ENCODE measurements at places on chromosomes 1 and 21.

DNA sequence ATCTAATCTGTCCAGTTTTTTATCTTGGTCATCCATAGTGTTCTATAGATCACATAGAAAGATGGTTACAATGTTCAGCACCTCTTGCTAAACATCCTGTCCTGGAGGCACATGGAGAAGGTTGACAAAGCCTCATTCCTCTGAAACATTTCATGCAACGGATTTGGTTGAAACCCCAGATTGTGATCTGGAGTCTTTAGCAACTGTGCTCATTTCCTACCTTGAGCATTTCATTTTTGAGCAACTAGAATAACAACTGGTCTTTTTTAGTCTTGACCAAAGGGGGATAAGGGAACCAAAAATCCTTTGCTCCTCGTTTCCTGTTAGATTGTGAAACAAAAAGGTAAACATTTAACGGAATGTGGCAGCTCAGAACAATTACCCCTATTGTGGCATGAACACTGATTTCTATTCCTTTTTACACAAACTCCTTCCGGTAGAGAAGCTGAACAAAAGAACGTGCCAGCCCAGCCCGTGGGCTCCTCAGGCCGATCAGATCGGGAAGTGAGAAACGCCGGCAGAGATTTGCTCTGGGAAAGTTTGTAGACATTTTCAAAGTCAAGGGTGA is 94.7 kb upstream of the ERRFI1 start:
- DNase-seq, result no peak

- no peak for DNase-seq
Measured at GRCh38 chr1:81760477-81761097, 40.1 kb upstream of the ADGRL2 start.

DNA sequence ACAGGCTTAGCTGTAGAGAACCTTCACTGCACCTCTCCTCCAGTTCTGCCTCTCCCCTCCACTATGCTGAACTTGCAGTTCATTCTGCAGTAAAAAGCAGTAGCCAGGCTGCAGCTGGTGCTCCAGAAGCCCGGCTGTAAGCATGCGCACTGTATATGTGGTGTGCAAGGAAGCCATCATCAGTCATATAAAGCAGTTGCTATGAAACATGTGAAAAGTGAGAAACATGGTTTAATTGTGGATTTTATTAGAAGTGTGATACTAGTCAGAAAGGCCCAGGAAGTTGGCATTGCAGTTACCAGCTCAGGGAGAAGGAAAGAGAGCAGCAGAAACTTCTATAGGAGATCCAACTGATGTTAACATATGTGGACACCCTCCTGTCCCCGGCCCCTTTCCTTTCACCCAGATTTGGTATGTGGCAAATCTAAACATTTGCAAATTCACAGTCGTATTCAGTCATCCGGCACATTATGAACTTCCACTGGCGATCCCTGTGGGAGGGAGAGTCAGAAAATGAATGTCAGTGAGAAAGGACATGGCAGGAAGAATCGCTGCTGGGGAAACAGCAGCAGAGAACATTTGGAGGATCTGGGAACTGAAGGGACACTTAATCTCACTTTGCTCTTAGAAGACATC is 32.8 kb downstream of the DPT start:
- DNase-seq, result no peak

- no peak for DNase-seq
Measured at GRCh38 chr1:51002516-51002915, 32.5 kb downstream of the CDKN2C start.

- DNase-seq, result no peak
Measured at GRCh38 chr1:205791568-205792180, 16.4 kb upstream of the RAB29 start.

- no peak for DNase-seq
Measured at GRCh38 chr21:17636711-17637110, 24.0 kb upstream of the BTG3 start.

- DNase-seq, result no peak
Measured at GRCh38 chr1:233638513-233638912, 24.6 kb downstream of the KCNK1 start.

- no peak for DNase-seq
Measured at GRCh38 chr1:180921891-180922630, 9.4 kb downstream of the KIAA1614 start.

GRCh38 chr1:164930833-164931232 is 371.8 kb downstream of the PBX1 start:
- no peak for DNase-seq

DNA sequence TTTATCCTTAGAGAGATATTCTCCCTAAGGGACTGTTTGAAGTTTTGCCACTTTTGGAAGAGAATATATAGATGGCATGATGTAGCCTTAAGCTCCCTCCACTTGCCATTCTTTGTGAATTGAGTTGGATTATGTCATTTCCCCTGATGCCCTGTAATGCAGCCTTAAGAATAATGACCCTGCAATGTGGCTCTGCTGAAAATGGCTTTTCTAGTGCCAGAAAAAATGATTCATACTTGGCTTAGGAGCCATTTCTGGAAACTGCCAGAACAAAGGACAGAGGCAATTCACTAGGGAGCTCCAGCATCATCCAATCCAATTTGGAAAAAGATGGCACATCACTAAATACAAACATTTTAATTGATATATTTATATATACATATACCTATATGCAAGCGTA is 265.3 kb downstream of the SPATA17 start:
- DNase-seq, result no peak

DNA sequence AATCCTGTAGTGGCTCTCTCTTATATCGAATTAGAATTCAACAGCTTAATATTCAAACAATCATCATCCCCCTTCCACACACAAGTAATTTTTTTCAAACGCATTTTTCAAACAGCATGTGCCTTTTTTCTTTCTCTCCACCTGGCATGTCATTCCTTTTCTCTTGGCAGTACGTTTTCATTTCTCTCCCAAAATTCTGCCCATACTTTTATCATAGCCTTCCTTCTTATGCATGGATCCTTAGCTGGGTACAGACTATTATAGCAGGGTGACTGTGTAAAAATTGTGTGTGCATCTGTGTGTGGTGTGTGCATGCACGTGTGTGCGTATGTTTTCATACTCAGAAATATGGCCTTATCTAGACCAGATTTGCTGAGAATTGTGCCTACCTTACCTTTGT is 184.3 kb downstream of the ZC3H11B start:
- DNase-seq, result no peak

GRCh38 chr1:58784758-58785441 is 1.1 kb upstream of the JUN start:
- peak; percentile 38 for DNase-seq

- DNase-seq, result no peak
Measured at GRCh38 chr21:32514275-32515055, 70.9 kb downstream of the TCP10L start.

DNA sequence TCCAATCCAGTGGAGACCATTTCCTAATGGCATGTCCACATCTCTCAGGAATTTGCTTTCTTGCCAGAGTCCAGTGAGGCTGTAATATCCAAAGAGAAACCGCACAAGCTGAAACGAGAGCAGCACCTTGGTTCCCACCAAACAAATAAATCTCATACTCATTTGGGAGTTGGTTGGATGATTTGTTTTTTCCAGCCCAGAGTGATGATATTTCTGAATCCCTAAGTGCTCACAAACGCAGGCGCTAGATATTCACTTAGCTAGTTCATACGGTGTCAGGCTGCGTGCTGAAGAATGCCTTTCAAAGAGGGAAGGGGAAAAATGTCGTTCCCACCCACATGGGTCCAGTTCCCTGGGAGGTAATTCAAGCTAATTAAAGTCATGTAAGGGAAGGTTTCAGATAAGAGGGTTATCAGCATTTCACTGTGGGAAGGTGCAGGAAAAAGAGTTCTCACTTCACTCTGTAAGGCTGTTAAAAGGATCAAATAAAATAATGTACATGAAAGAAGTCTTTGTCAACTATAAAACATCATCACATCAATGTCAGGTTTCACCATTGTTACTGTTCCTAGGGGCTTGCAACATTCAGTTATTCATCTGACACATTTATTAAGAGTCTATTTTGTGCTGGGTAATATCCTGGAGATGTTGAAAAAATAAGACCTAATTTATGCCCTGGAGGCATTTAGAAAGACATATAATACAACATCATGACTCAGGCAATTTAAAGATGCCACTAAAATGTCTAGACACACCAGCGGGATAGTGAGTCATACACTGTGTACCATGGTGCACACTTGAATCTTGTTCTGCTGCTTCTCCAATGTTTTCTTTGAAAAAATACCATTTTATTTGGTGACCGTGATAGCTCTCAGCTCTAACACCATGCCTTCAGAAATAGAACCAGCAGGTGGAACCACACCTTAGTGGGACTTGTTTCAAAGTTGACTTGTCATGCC is 19.3 kb downstream of the DPT start:
- no peak for DNase-seq

DNA sequence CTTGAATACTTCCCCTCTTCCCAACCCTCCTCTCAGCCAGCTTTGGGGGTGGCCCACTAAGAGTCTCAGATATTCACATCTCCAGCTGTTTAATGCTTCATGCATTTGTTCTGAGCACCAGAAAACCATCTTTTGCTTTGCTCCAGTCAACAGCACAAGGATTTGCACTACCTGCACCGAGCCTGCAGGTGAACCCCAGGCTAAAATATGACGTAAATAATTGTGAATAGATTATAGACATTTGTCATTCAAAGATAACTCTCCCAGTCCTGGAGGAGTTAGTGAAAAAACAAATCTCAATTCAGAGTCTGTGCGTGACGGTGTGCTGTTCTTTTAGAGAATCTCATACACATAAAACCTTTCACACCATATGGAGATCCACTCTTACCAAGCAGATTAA is 7.4 kb downstream of the CD247 start:
- no peak for DNase-seq

GRCh38 chr1:20250340-20250989 is 40.2 kb upstream of the VWA5B1 start:
- no peak for DNase-seq

DNA sequence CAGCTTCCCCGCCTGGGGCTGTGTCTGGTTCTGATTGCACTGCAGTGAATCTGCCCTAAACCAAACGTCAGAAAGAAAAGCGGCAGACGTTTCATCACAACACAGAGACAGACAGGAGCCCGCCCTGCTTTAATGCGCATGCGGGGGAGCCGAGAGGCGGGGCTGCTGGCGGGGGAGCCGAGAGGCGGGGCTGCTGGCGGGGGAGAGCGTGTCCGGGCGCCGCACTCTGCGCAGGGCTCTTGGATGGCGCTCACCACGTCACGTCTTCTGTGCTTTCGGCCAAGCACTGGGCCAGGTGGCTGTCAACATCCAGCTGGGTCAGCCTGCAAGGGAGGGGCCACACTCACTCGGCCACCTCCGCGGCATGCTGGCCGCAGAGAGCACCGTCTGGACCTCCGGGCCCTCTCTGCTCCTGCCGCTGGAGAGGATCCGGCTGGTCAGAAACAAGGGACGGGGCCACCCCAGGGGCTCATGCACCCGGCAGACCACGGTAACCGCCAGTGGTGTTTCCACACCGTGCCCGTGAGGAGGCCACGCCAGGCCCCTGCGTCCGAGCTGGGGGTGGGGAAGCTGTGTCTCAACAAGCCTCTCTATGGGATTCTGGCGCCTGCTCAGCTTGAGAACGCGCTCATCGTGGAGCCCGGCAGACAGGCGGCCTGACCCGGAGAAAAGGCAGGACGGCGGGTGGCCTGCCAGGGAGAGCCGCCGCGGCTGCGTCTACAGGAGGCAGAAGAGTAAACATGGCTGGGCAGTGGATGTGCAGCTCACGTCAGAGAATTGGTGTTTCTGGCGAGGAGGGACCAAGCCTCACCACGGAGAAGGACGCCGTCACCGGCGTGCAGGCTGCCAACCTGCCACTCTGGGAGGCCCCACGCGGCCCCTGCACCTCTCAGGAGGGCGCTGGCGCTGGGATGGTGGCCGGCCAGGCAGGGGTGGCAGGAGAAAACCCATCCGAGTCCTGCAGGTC is 4.8 kb downstream of the FAAP20 start:
- DNase-seq, result no peak

DNA sequence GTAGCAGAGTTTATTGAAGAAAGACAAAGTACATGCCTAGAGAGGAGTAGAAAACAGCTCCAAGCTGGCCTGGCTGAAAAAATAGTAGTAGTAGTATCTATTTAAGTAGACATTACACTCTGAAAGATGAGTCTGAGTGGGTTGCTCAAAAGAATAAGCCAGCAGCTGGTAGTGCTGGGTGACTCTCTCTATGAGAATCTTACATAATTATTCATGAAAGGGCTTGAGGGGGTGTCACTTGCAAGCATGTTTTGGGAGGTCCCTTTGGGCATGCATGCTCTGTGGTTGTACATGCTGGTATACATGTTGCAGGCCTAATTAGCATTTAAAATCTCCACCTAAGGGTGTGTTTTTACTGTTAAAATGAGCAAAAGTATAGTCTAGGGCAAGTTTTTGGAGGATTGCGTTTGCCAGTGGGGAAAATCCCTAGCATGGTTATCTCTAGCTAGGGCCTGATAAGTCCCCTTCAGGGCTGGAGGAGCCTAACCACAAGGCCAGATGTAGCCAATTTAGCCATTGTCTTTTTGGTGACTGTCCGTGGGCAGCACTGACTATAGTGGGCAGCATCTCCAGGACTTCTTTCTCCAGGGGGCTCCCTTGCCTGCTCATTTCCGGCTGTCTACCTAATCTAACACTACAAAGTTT is 11.0 kb upstream of the FCGR2A start:
- DNase-seq, result no peak

- no peak for DNase-seq
Measured at GRCh38 chr1:151716771-151717631, at the start of gene CELF3. TSS of gene CELF3 (minus strand) at chr1:151716803. CDS start at chr1:151716020, 783 bp downstream.

GRCh38 chr1:228334226-228334935 is 72.3 kb downstream of the TRIM11 start:
- DNase-seq, result no peak

- no peak for DNase-seq
Measured at GRCh38 chr1:91712393-91712792, 173.6 kb downstream of the TGFBR3 start.

DNA sequence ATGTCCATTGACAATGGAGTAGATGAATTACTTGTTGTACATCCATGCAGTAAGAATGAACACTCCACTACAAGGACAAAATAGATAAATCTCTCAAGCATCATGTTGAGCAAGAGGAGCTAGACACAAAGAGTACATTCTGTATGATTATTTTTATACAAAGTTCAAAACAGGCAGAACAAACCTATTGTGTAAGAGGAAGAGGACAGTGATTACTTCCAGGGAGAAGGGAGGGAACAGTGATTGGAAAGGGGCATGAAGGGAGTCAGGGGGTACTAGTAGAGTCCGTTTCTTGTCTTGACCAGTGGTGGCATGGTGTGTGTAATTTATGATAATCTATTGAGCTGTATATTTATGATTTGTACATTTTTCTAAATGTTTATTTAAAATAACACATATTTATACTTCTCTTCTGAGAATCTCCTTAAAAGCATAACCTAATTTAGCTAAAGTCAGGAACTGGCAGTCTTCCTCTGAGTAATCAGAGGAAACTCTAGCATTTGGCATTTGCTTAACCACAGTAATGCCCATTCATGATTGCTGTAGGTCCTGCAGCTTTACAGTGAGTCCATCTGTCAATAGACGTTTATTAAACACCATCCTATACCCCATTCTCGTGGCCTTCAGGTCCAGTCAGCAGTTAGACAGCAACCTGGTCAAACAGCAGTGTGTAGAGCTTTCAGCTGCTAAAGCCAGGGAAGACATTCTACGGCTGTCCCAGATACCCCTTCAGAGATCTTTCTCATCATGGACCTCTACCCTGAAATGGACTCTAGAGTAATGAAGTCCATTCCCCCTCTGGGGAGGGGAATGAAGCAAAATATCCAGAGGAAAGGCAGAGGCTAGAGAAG is 114.1 kb upstream of the GALNT2 start:
- DNase-seq, result no peak

- DNase-seq, result no peak
Measured at GRCh38 chr1:96521010-96521409, 200.6 kb upstream of the PTBP2 start.
